ENCODE measurements at places on chromosomes 7 and 10.

- no peak for DNase-seq
Observed at GRCh38 chr7:142445019-142445686, 187.3 kb upstream of the PRSS58 start.

- no peak for DNase-seq
Observed at GRCh38 chr7:140539461-140539860, 60.2 kb upstream of the MKRN1 start.

- DNase-seq, result no peak
Observed at GRCh38 chr7:25947669-25948516, 204.1 kb upstream of the NFE2L3 start.

- DNase-seq, result no peak
Observed at GRCh38 chr7:139798221-139798620, 20.4 kb upstream of the HIPK2 start.

DNA sequence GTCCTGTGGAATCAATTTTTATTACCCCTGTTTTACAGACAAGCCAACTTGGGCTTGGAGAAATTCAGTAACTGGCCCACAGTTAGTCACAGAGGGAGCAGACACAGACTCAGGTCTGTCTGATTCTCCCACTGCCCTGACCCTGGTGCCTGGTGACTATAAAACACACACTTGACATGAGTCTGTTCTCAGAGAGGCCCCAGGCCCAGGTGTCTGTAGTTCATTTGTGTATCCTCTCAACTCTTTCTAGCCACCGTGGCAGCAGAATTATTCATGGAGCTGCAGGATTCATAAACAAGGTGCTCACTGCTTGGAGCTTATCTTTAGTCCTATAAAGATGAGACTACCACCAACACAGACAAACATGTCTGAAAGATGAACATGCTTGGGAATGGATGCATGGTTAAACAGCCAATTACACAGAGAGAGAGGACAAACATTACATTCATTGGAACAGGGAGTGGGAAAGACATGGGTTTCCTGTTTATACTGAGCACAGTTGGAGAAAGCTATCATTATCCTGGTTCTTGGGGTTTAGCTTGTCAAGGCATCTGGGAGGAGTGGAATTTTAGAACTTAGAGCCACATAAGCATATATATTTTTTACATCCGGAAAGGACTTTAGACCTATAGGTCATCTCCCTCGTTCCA is 79.1 kb upstream of the PDCD4 start:
- no peak for DNase-seq
